ENCODE measurements at places on chromosomes 7 and 10. TPM values are rescaled to one million over a fixed set of nuclear protein-coding genes. Genes with fewer than 3 reads are reported as not detected.

DNA sequence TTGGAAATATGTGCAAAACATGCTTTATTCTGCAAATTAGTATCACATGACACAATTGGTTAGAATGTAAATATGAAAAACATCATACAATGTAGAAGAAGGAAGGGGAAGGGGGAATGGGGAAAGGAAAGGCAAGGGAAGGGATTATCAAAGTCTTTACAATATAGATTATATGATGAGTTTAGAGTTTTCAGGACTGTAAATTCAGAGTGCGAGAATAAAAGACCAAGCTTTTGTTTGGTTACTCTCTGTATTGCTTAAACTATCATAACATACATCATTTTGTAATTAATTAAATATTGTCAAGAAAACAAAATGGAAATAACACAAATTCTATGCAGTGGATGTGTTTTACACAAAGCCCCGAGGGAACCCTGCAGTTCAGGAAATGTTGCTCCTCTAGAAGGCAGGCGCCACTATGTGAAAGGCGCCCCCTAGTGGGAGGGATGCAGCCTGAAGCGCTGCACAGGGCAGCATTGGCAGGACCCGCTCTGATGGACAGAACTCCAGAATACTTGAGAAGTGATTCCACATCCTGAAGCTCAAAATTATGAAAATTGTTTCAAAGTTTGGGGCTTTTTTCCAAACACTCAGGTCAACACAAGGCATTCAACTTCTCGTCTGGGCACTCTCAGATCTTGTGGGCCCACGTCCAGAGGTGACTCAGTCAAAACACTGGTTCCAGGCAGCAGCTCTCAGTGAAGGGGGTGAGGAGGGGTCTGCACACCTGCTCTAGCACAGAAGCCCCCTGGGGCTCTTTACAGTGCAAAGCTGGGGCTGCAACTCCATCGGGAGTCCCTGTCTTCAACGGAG, 31.6 kb upstream of the TMEM254 start:
- peak; percentile 94 for DNase-seq

- no peak for DNase-seq
These were observed 55.4 kb upstream of the TARP start for GRCh38 chr7:38328814-38329213.

GRCh38 chr10:129079705-129080104, 387.3 kb upstream of the MGMT start:
- no peak for DNase-seq

- no peak for DNase-seq
These were observed 163.1 kb upstream of the NPVF start for GRCh38 chr7:25391295-25391861.

DNA sequence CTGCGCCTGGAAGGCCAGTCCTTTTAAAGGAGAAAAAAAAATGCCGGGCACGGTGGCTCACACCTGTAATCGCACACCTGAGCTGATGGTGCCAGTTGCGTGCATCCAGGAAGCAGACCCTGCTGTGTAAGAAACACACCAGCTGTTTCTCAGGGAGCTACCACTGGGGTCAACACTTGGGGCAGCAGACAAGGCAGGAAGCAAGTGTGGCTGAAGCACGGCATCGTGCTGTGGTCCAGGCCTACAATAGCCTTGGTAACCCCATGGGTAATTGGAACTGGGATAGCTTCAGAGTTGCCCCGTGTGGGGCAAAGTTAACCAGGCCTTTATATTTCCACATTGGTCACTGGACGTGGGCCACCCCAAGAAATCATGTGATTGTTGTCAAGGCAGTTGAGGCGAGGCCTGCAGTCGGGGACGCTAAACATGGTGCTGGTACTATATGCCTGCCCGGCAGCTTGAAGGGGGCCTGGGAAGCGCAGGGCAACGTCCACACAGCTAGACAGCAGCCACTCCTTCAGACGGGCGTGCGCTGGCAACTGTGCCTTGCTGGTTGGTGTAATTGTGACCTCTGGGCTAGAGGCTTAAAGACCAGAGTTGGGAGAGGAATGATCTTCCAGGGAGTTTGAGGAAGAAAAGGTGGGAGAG, 2.5 kb upstream of the TACR2 start:
- no peak for DNase-seq

DNA sequence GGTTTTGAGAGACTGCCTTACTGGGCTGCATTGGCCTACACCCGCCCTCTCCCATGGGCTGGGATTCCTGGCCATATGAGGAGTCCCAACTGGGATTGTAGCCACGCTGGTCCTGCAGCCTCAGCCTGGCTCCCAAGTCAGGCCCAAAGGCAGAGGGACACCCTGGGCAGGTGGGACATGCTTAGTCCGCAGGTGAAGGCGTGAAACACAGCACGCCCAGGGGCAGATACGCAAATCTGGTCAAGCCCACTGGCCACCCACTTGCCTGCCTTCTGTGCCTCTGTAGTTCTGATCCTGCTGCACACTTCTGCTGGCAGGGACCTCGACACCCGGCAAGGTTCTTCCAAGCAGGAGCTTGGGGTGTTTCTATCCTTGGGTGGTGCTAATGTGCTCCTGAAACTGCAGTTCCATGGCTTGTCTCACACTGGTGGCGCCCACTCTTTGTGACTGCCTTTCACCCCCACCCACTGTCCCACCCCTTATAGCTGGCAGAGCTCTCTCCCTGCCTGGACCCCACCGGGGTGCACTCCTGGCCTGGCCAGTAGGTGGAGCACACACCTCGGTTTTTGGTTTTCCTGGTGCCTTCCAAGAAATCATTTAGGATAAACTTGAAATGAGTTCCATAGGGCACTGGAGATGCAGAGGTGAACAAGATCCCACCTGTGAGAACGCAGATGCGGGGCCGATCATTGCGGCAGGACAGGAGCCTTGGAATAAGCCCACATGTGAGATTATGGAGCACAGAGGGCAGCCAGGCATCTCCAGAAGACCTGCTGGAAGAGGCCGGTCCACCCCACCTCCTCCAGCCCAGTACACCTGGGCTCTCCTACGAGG, 47.9 kb downstream of the MKI67 start:
- peak; percentile 19 for DNase-seq

GRCh38 chr7:88399036-88399435, 92.3 kb upstream of the STEAP4 start:
- no peak for DNase-seq

DNA sequence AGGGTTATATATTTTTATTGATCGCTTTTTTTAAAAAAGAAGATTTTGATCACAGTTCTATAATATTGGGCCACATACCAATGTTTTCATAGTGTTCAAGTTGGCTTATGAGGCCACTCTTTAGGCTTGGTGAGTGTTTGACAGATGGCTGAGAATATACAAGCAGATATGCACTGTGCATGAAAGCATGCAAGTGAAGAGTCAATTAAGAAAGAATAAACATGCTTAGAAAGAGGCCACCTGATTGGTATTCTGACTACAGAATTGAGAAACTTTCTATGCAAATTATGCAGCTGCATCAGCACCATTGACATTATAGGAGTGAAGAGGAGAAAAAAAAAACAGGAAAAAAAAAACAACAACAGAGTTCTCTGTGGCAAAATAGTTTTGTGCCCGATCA, 39.9 kb downstream of the CABCOCO1 start:
- no peak for DNase-seq

DNA sequence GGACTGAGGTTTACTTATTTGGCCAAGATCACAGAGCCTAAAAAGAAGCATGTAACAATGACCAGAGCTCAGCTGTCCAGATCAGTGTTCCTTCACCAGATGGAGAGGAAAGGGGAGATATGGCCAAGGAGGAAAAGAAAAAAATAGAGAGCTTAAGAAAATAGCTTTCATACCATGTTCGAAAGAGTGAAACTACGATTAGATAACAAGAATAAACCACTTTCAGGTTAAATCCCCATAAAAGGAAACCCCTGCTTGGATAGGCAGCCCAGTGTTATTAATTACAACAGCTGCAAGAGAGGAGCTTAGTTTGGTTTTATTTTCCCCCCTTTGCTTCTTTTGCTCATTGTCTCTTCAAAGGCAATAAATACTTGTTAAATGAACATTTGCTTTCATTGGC, 160.8 kb downstream of the ZNF438 start:
- no peak for DNase-seq

GRCh38 chr10:4241724-4242345, 456.8 kb upstream of the KLF6 start:
- DNase-seq: no peak

DNA sequence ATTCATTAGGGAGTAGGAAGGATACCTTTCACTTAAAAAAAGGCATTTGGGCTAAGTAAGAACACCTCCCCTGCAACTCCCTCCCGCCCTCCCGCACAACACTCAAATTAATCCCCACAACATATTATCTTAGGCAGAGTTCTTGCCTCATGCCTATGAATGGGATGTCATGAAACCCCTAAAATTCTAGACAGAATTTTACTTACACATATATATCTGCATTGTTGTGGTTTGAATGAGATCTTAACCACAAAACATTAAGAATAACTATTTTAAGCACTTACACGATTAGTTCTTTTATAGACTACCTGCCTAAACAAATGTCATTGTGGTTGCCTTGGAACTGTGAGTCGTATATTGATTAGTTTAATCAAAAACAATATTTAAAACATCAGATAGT, 4.5 kb upstream of the ITGB1 start:
- no peak for DNase-seq

DNA sequence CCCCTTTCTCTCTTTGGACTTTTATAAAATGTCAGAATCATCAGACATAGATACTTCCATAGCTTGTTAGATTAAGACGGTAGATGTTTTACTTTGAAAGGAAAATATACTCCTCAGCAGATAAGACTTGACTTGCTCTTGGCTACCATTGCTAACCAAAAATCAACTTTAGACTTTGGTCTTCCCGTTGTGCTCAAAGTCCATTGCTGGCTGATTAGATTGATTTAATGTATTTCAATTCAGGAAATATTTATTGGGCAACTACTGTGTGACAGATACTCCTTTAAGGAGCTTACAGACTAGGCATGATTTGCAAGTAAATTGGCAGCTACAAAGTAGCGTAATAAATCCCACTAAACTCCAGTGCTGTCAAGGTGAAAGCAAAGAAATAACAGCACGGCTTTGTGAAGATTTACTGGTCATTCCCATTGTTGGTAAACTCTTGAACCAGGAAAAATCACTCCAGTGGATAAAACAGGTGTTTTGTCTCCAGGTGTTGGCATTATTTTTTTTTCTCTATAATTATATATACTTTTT, 95.7 kb upstream of the ARMC3 start:
- no peak for DNase-seq

DNA sequence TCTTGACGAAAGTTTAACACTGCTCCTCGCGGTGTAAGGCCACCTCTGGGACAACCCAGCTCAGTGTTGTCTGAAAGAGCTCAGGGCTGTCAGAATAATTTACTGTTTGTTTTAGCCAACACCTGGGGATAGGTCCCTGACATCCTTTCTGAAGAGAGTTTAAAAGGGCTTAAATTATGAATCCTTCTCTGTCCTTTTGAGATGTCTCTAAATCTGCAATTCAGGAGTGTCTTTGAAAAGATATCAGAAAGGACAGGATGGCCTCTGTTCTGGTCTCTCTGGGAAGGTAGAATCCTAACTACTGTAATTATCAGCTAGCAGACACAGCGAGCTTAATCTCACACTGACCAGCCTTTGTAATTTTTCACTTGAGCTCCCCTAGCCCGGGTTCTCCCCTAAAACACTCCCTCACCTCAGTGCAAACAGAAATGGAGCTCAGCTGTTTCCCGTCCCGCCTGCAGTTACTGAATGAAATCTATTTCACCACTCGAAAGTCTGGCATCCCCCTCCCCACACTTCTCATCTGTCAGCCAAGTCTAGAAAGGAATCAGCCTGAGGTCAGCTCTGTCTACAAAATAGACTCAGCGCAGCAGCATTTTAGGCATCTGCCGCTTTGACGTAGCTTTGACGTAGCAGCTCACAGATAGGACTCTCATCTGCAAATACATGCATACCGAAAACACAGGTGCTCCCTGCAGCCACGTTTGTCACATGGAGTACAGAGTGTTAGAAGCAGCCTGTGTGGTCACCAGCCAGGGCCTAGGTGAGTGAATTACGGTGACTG, 4.8 kb downstream of the DYNC2I1 start:
- no peak for DNase-seq

- no peak for DNase-seq
These were observed 179.2 kb upstream of the BET1 start for GRCh38 chr7:94183289-94183749.

- DNase-seq: no peak
These were observed 142.0 kb upstream of the PRKCQ start for GRCh38 chr10:6721964-6722615.

- DNase-seq: no peak
These were observed 4.4 kb downstream of the BAG3 start for GRCh38 chr10:119655566-119656001.

DNA sequence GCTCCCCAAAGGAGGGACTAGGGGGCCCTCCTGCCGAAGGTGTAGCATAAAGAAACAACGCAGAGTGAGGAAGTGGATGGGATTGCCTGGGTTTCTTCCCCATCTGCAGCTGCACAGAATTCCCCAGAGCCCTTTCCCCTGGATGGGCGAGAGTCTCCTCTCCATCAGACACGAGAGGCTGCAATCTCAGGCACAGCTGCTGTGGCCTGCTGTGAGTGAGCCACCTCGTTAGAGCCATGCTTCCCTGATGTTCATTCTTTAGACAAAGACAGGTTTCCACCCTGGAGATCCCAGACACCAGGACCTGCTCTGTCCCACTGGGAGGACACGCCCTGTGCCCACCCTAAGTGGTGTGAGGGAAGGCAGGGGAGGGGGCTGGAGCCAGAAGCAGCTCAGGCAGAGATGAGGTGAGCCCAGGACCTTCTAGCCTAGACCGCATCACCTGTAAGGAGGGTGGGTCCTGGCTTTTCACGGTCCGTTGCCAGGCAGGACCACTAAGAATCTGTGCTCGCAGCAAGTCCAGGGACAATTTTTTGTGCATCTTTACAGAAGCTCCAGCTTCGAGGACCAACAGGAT, 268.6 kb upstream of the TCERG1L start:
- no peak for DNase-seq

DNA sequence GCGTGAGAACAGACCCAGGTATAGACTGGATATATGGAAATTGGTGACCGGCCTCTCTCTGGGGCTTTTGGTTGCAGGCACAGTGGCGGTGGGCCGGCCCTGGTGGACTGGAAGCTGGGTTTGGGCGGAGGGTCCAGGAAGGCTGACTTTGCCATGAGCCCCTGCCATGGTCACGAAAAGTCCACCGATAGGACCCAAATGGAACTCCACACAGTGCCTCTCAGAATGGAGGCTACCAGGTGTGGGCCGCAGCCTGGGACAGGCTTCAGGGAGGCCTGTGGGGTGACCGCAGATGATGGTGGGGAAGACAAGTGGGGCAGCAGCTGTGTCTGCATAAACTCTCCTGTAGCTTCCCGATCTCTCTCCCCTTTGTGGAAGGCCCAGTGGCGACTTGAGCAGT, 123.2 kb downstream of the DNAJB6 start:
- DNase-seq: no peak

GRCh38 chr7:16803125-16803524, 1.7 kb downstream of the AGR2 start:
- DNase-seq: no peak

SPOCK2 gene
- 1.6 TPM for total RNA-seq

AHR gene
- 9.7 TPM for total RNA-seq

NANOS1 gene
- total RNA-seq: 3.1 TPM

RPP30 gene
- total RNA-seq: 76.7 TPM

POLR2J2 gene
- 7.9 TPM for total RNA-seq

GIMAP1 gene
- not detected for total RNA-seq

GLI3 gene
- 31.1 TPM for total RNA-seq

PRKAR2B gene
- 37.0 TPM for total RNA-seq

BAIAP2L1 gene
- total RNA-seq: 42.0 TPM
